ENCODE measurements at places on chromosomes 3 and 15.

- peak; percentile 21 for DNase-seq
These were observed 58.8 kb downstream of the ARHGAP31 start for GRCh38 chr3:119352863-119353527.

- peak; percentile 50 for DNase-seq
These were observed 20.9 kb downstream of the TP63 start for GRCh38 chr3:189652042-189652441.

DNA sequence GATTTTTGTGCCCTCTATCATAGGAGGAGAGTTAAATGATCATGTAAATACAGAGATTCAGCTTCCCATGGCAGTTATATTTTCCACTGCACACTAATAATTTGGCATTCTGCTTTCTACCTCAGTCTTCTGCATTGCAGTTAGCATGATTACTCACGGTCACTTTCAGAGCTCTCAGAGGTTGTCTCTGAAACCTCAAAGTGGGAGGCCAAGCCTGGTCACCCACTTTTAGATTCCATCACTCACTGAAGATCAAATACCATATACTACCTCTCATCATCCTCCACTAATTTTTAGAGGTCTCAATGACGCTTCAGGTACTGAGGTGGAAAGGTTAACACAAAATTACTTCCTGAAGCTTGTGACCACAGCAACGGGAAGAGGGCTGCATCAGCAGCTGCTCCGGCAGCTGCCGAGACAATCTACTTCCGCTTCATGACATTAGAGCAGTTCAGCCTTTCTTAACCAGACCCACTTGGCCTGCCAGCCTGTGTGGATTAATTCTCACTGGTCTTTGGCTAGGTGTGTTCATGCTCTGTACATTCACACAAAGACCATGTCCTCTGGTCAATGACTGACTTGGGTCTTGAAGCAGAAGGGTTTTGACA is 416.4 kb upstream of the PDZRN3 start:
- DNase-seq = peak; percentile 70

- no peak for DNase-seq
These were observed 69.8 kb upstream of the ROBO2 start for GRCh38 chr3:76969996-76970615.

DNA sequence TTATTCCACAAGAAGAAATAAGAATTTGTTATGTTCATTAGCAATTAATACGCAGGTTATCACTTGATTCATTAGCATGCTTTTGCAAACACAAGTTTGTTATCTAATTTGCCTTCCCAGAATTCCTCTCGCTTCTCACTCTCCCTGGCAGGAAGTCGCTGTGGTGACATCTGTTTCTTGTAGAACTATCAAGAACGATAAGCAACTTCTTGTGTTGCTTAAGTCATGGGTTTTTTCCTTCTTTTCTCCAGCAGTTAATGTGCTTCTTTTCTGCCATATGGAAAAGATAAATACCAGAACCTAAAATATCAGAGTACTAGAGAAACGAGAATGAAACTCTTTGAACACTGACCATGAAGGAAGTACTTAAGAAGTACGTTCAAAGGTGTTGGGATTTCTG is 99.8 kb upstream of the CHMP2B start:
- DNase-seq = no peak

DNA sequence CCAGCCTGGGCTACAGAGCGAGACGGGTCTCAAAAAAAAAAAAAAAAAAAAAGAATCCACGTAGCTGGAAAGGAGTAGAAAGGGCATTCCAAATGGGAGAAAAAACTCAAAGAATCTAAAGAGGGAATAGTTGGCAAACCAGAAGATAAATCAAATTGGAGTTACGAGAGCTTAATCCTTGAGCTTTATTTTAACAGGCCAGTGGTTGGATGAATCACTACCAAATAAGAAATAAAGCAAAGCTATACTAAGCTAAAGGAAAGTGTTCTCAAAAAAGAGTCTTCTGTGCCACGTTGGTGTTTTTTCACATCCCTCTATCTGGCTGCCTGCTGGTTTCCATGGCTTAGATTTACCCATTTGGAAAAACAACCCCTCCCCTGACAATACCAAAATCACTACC is 14.0 kb downstream of the VGLL4 start:
- no peak for DNase-seq

DNA sequence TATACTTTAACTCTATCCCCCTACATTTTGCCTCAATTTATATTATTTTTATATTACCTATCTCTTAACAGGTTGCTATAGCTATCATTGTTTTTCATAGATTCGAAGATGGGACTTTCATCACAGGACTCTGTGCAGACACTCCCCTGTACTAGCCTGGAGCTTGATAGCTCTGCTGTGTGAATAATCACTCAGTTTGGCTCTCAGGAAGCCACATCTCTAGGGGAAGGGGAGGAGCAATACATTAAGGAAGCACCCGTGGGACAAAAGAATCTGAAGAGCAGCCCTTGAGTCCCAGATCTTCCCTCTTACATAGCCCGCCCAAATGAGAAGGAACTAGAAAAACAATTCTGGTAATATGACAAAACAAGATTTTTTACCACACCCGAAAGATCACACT is 114.3 kb upstream of the FXR1 start:
- no peak for DNase-seq

DNA sequence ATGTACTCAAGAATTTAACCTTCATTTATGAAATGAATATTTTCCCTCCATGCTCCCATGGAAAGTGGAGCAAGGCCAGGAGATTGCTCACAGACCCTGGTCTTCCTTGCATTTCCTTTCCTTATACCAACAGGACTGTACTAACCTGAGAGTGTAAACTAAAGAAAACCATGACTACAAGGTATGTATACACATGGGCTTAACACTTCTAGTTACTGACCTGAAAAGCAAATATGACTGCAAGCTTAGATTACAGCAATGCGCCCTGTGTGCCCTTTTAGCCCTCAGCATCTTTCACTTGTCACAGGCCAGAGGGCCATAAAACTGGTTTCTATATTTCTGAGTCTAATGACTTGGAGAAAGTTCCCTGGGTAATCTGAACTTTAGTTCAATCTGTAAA is 52.1 kb downstream of the NEK10 start:
- peak; percentile 82 for DNase-seq

DNA sequence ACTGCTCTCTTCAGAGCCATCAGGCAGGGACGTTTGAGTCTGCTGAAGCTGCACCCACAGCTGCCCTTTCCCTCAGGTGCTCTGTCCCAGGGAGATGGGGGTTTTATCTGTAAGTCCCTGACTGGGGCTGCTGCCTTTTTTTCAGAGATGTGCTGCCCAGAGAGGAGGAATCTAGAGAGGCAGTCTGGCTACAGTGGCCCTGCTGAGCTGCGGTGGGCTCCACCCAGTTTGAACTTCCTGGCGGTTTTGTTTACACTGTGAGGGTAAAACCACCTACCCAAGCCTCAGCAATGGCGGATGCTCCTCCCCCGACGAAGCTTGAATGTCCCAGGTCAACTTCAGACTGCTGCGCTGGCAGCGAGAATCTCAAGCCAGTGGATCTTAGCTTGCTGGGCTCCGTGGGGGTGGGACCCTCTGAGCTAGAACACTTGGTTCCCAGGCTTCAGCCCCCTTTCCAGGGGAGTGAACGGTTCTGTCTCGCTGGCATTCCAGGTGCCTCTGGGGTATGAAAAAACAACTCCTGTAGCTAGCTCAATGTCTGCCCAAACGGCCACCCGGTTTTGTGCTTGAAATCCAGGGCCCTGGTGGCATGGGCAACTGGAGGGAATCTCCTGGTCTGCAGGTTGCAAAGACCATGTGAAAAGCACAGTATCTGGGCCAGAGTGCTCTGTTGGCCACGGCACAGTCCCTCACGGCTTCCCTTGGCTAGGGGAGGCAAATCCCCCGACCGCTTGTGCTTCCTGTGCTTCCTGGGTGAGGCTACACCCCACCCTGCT is 21.1 kb upstream of the ST6GAL1 start:
- peak; percentile 22 for DNase-seq

DNA sequence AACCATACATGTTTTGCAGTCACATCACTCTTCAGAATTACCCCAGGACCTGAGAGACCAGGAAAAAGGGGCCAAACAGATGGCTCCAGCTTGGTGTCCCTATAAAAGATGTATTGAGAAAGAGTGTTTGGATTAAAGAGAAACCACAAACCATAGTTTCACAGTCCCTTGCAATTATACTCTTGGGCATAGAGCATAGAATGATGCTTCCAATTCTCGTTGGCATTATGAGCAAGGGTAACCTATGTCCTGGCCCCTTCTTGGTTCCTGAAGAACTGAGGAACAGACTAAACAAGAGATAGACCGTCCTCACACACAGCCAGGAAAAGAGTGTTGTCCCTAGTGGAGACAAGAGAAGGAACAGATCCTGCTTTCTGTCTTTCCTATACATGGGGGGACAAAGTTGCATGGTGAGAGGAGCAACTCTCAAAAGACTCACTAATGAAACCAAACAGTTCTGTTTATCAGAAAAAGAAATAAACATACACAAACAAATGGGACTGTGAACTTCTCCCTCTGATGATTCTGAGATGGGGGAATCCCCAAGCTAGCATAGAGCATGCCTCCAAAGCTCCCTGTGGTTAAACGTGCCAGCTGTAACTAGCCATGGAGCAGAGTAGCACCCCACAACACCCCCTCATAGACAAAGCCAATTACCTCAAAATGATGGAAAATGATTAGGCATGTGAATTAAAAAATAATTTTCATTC is 908.6 kb downstream of the NTRK3 start:
- no peak for DNase-seq

GRCh38 chr15:83845230-83845629 is 191.3 kb downstream of the ADAMTSL3 start:
- DNase-seq = no peak

DNA sequence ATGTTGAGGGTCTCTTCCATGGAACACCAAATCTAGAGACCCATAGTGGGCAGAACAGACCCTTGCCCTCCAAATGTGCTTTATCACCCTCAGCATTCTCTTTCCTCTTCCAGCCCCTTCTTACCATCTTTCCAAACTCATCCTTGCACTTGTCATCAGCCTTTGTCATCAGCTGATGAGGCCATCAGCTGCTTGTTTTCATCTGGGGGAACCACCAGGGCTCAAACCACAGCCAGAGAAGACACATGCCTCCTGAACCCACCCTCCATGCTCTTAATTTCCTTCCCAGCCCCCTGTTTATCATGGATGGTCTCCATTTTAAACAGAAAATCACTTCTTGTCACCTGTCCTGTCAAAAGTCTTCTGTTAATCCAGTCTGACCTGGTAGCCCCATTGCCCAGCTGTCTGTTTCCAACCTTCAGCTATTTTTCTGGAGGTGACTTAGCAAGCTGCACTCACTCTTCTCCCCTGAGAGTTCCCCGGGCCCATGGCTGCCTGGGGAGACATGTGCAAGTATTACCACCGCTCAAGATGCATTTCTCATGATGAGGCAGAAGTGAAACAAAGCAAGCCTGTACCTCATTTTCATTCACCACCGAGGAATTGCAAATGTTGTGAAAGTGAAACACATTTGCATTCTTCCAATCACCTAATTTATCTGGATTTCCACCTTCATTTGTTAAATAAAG is 14.7 kb upstream of the SYNM start:
- DNase-seq = no peak

DNA sequence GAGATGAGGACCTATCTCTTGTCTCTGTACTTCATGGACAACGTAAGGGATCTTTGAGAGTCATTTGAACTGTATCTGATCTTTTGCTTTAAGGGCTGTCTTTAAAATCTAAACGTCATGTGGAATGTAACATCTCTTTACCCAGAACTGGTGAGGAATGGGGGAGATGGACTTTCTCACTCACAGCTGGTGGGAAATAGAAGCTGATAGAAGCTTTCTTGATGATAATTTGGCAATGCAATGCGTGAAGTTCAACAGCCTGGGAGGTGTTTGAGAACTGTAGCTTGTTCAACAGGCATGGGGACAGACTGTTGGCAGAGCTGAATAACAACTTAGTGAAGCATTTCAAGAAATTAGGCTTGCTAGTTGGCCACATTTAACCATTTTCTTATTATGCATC is 21.5 kb upstream of the RORA start:
- DNase-seq = no peak

DNA sequence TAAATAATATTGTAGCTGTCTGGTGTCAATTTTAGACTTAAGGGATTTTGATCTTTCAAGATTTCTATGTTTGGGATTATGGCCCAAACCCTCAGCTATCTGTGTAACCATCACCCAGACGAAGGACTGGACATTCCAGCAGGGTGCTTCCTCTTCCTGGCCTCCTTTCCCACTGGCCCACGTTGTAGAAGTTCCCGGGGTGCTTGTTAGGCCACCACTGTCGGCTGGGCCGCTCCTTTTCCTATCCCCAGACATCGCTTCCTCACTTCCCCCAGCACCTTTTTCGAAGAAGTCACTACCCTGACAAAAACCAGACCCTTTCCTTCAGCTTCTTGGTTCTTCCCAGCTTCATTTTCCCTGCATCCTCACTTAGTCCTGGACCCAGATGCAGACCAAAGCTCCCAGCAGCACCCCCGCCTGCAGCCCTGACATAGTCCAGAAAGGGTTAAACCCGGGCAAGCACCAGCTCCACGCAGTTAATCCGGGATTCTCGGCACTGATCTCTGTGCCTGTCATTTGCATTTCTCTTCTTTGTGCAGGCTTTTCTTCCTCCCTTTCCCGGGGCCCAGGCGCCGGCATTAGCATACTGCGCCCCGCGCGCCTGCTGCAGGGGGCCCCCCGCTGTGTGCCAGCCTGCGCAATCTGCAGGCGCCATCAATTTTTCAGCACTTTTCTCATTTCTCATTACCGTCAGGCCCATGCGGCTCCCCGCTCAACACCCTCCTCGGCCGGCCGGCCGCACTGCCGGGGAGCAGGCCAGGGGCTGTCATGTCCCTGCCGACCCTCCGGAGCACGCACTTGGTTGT is 90.6 kb downstream of the ZNF621 start:
- DNase-seq = no peak

DNA sequence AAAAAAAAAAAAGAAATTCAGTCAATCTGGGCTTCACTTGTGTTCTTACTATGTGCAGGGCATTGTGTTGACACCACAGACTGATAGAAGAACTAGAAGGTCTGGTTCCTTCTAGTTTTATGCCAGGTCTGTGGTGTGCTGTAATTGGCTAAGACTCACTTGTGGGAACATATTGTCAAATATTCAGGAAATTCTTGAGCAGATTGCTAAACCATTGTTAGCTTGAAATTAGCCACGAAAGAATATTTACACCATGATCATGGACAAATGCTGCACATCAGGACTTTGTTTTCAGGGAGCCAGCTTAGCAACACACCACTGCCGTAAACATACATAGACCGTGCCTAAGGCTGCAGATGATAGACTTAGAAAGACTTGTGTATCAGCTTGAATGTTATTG is 74.6 kb downstream of the GTPBP8 start:
- DNase-seq = no peak

- DNase-seq = no peak
These were observed 78.8 kb upstream of the NSMCE3 start for GRCh38 chr15:29348336-29348914.

DNA sequence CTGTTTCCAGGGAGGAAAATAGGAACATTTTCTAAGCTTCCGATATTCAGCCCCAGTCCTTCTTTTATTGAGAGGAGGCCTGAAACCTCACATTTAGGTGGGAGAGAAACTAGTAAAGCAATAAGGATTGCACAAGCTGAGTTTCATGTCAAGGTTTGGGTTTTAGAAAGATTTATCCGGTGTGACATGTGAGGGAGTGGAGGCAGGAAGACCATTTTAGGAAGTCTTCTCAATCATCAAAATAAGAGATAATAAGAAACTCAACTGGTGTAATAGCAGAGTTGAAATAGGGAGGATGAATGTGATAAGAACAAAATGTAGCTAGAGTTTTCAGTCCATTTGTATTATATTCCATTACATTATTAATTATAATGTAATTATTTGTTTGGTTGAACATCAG is 27.7 kb upstream of the CLDN16 start:
- DNase-seq = no peak

Measured in DMS53 (cell line).